Brain pericyte (primary cell): ENCODE measurements at places on chromosomes 2 and 18.

GRCh38 chr2:222017252-222017850, 281.4 kb downstream of the PAX3 start:
- DNase-seq: no peak

- no peak for DNase-seq
Measured at GRCh38 chr2:158174495-158174894, 72.8 kb downstream of the UPP2 start.

DNA sequence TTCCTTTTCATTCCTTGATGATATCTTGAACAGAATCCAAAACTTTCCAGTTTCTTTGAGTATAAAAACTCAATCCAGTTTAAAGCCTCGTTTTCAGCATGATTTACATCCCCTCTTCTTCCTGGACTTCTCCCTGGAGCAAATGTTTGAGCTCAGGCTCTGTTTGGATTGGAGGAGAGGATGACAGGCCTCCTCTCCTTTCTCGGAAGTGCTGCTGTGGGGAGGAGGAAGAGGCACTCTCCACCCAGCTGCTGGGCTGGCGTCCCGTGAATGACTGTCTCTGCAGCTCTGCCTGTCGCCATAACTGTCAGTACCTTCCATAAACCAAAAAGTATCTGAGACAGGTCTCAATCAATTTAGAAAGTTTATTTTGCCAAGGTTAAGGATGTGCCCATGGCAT, 238.2 kb upstream of the AGAP1 start:
- no peak for DNase-seq

DNA sequence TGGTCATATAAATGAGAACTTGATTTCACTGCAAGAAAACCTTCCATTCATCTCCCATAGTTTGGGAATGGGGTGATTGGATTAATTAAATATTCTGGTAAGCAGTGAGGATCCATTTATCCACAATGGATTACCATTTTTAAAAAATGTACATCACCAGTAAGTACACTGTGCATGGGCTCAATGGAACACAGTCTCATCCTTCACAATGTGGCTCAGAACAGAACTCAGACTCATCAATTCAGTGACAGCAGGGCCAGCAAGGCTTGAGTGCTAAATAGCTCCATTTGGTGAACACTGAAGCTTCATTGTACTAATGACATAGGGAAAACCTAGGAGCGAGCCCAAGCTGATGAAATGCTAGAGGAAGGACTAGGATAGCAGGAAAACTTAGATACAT, 223.8 kb downstream of the CMPK2 start:
- DNase-seq: no peak

- no peak for DNase-seq
Measured at GRCh38 chr18:13492314-13492713, 234.0 kb downstream of the FAM210A start.

DNA sequence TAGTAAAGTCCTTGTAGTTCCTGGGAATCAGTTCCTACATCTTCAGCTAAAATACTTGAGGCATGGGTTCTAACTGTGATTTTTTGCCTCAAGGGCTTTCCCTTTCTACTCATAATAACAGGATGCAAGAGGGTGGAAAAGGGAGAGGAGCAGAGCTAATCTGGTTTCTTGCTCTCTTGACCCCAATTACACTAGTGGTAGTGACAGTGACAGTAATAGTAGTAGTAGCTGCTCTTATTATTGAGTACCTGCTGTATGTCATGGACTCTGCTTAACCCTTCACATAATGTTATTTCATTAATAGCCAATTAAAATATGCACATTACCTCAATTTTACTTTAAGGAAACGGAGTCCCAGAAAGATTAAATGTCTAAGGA, 214.8 kb upstream of the HNRNPA3 start:
- DNase-seq: no peak

DNA sequence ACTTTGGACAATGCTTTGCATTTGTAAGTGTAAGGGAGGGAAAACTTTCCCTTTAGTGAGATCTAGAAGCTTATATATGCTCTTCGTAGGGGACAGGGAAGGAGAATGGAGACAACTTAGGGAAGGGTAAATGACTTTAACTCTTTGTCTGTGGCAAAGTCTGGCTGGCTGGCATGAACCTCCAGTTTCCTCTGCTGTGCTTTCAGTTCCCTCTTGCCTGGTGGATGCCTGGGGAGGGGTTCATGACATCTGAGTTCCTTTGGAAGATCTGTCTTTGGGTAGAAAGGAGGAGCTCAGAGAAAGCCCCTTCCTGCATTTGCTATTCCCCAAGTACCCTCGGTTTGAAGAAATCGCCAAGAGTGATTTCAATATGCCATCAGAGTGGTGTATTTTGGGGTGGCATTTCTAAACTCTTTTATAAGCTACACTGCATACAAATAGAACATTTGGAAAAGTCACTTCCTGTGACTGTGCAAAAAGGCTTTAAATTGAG, 143.6 kb downstream of the VAPA start:
- no peak for DNase-seq

DNA sequence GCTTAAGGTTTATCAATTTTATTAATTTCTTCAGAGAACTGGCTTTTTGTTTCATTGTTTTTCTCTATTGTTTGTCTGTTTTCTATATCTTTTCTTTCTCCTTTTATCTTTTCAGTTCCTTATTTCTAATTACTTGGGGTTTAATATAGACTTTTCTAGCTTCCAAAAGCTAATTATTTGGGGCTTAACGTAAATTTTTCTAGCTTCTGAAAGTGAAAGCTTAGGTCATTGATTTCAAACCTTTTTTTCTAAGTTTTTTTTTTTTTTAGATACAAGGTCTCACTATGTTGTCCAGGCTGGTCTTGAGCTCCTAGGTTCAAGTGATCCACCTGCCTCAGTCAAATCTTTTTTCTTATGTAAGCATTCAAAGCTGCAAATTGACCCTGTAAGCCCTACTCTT, 266.6 kb downstream of the CAMKMT start:
- no peak for DNase-seq

GRCh38 chr2:171319164-171319810, 114.5 kb downstream of the METTL8 start:
- no peak for DNase-seq

DNA sequence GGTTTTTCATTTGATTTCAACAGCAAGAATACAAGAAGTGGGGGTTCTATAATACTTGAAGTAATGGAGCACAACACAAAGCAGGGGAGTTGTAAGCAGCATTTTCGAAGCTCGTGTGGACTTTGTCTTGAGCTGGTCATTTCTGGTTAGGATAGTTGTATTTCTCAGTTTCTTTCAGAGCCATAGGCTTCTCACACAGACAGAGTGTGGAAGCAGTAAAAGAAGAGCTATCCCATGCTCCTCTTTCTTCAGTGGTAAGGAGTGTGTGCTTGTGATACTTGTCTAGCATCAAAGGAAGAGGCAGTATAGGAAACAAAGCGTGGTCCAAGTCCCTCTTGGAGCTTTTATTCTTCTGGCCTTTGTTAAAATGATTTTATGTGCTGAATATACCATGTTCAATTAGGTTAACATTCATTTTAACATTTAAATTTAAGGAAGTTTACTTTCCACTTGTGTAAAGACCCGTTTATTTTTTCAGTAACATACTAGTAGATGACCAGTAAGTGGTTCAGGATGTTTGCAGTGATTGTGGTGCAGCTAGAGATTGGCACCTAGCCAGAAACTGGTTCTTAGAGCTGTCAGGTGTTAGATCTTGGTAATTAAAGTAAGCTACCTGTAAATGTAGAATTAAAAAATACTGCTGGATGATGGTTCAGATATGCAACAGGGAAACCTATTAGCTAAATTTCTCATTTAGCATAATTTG, 14.6 kb downstream of the CCNYL1 start:
- DNase-seq: no peak

- DNase-seq: no peak
Measured at GRCh38 chr2:19349911-19350677, 8.3 kb downstream of the OSR1 start.

DNA sequence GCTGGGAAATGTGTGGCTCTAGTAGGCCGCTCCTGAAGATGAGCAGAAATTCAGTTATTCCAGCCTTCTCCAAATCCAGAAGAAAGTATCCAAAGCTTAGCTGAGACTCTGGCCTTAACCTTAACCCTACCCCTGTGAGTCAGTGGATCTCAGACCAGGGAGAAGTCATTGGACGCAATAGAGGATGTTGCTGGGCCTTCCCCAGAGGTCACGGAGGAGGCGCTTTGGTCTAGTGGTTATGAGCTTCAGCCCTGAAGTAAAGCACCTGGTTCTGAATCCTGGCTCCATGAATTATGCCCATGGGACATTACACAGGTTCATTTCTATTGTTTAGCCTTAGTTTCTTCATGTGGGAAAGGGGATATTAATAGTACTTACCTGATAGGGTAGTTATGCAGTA, 24.0 kb downstream of the PKDCC start:
- no peak for DNase-seq

DNA sequence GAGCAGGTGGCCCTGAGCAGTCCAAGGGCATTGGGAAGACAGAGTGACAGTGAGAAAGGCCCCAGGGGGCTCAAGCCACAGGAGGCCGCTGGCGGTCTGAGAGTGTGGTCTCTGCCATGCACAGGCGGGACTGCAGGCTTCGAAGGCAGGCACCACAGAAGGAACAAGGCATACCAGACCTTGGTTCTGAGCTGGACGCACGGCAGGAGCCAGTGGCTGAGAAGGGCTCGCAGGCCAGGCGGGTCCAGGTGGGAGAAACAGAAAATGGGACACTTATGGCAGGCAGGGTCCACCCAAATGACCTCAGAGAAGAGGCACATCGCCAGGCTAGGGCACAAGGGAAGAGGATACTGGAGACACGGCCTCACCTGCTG, 14.9 kb downstream of the HJURP start:
- no peak for DNase-seq

DNA sequence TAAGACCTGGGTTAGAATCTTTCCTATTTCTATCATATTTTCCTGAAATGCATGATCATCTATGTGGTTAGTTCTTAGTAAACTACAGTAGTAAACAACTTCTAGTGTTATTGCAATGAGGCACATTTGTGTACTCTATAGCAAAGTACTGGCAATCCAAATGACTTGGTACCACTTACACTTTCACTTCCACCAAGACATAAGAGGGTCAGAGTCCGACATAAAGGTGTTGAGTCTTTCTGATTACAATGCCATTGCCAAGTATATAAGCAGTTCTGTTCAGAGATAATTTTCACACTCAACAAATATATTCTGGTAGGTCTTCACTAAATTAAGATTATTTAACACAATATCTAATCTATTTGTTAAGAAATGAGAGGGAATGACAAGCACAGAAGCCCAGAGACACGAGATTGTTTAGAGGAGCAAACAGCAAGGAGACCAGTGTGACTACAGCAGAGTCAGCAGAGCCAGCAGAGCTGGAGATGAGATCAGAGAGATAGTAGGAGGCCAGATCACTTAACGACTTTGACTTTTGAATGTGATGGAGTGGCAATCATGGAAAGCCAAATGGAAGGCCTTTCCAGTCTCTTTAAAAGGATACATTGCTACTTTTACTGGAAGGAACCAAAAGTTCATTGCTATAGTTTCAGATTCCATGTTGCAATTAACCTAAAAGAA, 27.5 kb downstream of the SOS1 start:
- no peak for DNase-seq

DNA sequence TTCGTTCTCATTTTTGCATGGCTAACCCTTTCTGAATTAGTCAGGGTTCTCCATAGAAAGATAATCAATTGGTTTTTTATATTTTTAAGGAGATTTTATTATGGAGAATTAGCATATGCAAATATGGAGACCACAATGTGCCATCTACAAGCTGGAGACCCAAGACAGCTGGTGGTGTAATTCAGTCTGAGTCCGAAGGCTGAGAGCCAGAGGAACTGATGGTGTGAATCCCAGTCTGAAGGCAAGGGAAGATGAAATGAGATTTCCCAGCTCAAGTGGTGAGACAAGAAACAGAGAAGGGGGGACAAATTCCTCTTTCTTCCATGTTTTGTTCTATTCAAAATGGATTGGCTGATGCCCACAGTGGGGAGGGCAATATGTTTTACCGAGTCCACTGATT, 80.7 kb downstream of the PLCL1 start:
- no peak for DNase-seq

GRCh38 chr18:11851806-11852337, 659 bp downstream of the CHMP1B start:
- no peak for DNase-seq

- DNase-seq: peak; percentile 11
Measured at GRCh38 chr18:49898421-49898820, 85.1 kb upstream of the ACAA2 start.
